ENCODE measurements at places on chromosomes 11 and 22.
A peak's percentile ranks its signal among the peaks of the same experiment; 100 is the strongest.

- DNase-seq: no peak
These were observed 833.5 kb downstream of the KCNA4 start for GRCh38 chr11:29183301-29183700.

- DNase-seq: no peak
These were observed 14.0 kb upstream of the FLRT1 start for GRCh38 chr11:64021757-64022093.

DNA sequence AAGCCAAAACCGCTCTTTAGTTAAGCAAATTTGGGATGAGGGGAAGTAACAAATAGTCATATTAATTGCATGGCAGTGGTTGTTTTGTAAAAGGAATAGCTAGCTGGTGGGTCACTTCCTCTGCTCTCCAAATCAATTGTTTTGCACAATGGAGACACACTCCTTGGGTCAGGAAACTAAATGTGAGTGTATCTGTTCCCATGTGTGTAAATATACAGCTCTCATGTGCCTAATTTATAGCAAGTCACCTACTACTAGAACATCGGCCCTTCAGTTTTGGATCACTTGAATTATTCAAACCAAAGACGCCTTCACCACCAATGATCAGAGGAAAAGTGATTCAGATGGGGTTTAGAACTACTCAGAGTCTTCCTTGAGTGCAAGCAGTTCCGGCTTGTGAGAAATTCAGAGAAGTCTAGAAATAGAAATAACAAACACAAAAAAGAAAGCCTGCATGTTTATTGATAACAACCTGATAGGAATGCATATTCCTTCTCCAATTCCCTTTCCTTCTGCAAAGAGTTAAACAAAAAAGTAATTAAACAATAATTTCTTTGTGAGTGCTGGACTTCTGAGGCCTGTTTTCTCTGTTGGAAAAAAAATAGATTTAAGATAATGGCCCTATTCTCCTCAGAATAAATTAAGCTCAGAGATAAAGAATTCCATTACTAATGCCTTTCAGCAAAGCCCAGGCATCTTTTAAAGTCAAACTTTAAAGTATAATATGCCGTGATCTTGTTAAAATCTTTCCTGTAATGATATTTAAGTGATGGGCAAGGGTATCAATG lies 100.4 kb downstream of the KIRREL3 start:
- no peak for DNase-seq

DNA sequence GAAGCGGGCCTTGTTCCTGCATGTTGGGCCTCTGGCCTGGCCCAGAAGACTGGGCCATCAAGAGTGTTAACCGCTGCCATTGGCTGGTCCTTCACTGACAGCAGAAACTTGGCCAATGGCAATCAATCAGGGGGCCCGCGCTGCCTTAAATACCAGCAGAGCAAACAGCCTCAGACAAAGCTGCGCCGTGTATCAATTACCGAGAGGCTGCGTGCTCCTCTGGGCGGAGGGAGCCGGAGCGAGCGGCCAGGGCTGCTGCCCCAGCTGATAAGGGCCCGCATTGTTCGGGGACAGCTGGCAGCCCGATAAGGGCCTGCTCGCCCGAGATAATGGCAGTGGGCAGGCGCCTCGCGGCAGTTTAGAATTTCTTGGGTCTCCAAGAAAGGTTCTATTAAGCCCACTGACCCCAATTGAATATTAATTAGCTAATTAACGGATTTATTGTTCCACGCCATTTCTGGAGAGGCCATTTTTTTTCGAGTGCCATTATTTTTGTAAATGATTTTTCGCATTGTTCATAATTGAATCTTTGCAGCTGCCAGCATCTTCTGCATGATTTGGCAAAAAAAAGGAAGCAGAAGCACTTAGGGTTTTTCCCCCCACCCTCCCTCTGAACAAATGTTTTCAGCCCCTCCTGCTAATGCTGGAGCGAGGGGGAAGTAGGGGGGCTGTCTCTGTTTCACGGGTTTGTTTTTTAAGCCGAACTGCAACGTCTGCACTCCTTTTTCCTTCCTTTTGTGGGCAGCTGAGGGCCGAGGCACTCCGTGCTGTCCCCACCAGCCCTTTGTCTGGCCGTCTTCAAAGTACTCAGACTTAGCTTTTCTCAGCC lies 37.6 kb upstream of the RIC3 start:
- DNase-seq: peak; percentile 50

GRCh38 chr11:96474263-96474662 lies 84.5 kb downstream of the JRKL start:
- DNase-seq: no peak

- peak; percentile 24 for DNase-seq
These were observed 32.1 kb upstream of the DGKZ start for GRCh38 chr11:46315033-46315738.

GRCh38 chr22:45292731-45293442 lies 8.1 kb downstream of the UPK3A start:
- no peak for DNase-seq

- no peak for DNase-seq
These were observed 87.5 kb downstream of the TMEM135 start for GRCh38 chr11:87125257-87125656.

DNA sequence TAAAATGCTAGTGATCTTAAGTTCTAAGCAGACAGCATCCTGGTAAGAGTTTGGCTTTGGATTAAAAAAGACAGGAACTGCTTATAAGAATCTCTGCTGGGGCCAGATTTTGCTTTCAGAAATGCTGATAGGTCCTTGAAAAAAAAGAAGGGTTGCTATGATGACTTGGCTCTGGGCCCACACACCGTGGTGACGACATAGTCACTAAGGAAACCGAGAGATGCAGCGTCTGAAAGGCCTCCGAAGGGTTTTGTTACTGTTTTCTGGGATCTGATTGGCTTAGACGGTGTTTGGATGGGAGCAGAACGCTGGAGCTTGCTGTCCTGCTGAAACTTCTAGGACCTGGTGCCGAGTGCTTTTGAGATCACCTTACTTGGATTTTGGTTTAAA lies 8.4 kb downstream of the FAM118A start:
- peak; percentile 75 for DNase-seq

- no peak for DNase-seq
These were observed 28.1 kb downstream of the LDLRAD3 start for GRCh38 chr11:35971841-35972422.

DNA sequence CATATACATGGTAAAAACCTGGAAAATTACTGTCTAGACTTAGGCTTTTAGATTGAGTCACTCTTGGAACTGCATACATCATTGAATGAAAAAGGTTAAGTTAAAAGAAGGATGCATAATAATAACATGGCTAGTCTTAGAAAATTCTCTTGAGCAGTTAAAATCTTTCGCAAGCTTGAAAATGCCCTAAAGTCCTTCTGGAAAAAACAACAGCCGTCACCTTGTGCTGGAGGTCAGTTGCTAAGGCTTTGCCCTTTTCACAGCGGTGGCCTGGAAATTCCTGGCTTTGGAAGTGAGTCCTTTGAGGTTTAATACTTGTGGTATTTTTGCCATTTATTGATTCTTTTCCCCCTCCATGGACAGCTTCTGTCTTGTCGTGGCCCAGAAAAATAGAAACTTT lies 17.4 kb upstream of the FBLN1 start:
- no peak for DNase-seq

GRCh38 chr22:23315341-23315917 lies 135.1 kb downstream of the BCR start:
- peak; percentile 35 for DNase-seq

DNA sequence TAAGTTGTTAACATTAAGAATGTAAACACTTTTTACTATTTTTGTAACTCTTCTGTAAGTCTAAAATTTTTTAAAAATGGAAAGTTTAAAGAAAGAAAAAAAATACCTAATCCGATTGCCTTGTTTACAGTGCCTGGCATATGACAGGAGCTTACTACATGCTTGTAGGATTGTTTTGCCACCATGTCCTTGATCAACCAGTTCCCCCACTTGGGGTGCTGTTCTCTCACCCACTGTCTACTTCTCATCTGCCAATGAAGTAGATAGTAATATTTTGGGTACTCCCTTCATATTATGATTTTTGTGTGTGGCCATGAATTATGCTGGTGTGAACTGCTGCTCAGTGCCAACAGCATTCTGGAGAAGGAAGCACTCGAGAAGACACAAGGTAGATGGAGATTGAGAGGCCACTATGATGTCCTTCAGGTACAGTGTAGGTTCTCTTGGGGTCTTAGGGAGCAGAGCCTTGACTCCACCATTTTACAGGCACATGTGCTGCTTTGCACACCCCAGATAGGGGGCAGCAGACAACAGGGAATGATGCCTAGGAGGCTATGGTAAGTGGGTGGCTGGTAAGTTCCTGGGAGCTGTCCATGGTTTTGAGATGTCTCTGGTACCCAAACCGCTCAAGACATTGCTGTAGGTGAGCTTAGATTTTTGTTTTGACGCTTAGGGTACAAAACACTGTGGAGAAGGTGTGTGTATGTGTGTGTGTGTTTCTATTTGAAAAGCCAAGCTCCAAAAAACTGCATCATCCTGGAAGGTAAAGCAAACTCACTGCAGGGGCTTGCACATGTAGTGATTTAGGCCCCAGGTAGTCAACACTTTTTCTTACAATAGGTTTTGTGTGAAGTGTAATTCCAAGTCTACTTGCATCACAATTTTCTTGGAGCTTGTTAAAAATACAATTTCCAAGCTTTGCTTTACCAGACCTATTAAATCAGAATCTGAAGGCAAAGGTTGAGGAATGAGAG lies 494.5 kb upstream of the LARGE1 start:
- DNase-seq: peak; percentile 4
